ENCODE measurements at places on chromosomes 16 and 17. TPM values are rescaled to one million over a fixed set of nuclear protein-coding genes. Genes with fewer than 3 reads are reported as not detected.

Gene KRT12
- 0.40 TPM for total RNA-seq

Gene PYY
- total RNA-seq = not detected

Gene PERCC1
- not detected for total RNA-seq

DNA sequence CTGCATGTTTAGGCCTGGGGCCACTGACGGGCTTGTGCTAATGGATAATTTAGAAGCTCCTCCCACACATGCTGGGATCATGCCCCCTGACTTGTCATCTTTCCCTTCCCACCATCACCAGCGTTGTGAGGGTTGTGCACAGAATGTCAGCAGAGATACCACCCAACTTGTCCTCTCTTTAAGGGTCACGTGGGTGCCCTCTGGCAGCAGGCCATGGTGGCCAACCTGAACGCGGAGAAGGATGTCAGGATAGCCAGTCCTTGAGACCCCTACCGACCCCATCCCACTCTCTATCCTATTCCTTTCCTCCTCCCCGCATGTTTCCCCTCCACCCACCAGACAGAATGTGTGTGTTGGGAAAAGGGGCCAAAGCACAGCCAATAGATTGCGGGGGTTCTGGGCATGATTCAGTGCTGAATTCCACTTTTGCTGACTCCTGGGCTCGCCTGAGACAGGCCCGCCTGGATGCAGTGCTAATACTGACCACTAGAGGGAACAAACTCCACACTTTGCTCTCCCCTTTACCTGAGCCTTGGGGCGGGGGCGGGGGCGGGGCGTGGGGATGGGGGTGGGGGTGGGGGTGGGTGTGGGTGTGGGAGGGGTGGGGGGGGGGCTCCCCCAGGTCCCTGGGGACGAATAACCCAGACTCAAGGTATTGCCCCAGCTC lies at the start of gene GH2:
Gene GH2 (minus strand): TSS at position 10 of the 667 bp plus-strand sequence. CDS start 143 bp downstream, outside the sequence.
- no peak for DNase-seq

DNA sequence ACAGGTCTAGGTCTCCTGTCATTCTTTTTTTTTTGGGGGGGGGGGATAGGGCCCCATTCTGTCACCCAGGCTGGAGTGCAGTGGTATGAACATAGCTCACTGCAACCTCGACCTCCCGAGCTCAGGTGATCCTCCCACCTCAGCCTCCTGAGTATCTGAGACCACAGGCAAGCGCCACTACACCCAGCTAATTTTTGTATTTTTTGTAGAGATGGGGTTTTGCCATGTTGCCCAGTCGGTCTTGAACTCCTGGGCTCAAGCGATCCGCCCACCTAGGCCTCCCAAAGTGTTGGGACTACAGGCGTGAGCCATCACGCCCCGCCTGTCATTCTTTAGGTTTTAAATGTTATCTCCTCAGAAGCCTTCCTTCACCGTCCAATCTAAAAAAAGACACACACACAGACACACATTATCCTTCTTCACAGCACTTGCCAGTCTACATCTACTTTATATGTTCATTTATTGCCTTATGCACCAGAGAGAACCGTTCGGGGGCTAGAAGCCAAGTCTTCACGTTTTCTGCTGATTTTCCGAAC lies 694 bp downstream of the MRPL27 start:
- no peak for DNase-seq

DNA sequence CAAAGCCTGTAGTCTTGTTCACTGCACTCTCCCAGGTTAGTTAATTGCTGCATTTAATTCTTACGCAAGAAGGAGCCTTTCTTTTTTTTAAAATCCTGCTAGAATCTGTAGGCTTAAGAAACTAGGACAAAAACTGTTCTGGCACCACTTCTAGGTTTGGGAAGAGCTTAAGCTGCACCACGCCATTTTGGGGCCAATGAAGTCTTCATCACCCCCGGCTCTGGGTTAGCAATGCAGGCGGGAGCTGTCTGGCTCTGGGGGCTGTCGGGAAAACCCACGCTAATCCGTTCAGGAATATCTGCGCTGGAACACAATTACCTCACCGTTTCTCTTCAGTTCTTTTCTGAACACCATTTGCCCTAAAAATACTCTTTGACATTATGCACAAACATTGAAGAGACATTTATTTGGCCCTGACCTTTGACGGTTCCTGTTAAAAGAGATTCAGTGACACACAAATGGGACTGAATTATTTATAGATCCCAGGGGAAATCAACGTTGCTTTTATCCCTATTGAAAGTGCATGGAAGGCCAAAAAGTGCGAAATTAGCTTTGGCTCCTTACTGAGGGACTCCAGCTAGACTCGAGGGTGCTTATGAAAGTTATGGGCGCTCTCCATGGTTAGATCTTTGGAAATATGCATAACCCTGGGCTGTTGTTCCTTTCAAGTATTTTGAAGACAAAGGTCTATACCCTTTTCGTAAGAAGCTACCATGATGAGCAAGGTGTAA lies 249.2 kb downstream of the HAPSTR1 start:
- peak; percentile 35 for DNase-seq

Gene RAD51C
- 32.7 TPM for total RNA-seq

- no peak for DNase-seq
These were observed 83.3 kb downstream of the ABHD15 start for GRCh38 chr17:29483503-29483902.

Gene CDH1
- total RNA-seq = 35.0 TPM

- no peak for DNase-seq
These were observed 108.3 kb upstream of the DHX40 start for GRCh38 chr17:59456923-59457615.

Gene HS3ST4
- total RNA-seq = 4.2 TPM

Gene RRAD
- total RNA-seq = 1.8 TPM

- DNase-seq = no peak
These were observed 507.3 kb upstream of the CDH8 start for GRCh38 chr16:62543516-62543915.

DNA sequence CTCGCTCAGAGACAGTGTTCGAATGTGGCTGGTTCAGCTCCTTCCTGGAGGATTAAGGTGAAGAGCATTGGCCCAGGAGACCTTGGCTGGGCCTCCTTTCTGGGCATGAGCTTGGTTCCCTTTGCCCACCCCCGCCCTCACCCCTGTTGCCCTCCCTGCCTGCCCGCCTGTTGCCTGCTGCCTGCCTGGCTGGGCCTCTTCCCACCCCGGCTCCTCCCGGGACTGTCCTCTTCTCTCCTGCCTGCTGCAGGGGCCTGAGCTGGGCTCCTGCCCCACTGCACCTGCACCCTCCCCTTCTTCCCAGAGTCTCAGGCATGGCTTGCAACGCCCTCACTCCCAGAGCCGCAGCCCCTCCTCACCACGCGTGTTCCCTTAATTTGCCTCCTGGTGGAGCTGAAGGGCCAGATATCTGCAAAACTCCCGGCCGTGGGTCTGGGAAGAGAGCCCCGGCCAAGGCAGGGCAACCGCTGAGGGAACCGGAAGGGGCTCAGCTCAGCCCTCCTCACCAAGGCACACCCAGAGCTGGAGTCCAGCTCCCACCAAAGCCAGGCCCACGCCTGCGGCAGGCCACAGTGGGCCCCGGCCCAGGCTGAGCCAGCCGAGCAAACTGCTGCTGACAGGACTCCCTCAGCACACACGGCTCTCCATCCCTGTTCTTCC lies 31.2 kb downstream of the MNT start:
- no peak for DNase-seq

GRCh38 chr17:42670789-42671657 lies 5.8 kb downstream of the PLEKHH3 start:
- no peak for DNase-seq

DNA sequence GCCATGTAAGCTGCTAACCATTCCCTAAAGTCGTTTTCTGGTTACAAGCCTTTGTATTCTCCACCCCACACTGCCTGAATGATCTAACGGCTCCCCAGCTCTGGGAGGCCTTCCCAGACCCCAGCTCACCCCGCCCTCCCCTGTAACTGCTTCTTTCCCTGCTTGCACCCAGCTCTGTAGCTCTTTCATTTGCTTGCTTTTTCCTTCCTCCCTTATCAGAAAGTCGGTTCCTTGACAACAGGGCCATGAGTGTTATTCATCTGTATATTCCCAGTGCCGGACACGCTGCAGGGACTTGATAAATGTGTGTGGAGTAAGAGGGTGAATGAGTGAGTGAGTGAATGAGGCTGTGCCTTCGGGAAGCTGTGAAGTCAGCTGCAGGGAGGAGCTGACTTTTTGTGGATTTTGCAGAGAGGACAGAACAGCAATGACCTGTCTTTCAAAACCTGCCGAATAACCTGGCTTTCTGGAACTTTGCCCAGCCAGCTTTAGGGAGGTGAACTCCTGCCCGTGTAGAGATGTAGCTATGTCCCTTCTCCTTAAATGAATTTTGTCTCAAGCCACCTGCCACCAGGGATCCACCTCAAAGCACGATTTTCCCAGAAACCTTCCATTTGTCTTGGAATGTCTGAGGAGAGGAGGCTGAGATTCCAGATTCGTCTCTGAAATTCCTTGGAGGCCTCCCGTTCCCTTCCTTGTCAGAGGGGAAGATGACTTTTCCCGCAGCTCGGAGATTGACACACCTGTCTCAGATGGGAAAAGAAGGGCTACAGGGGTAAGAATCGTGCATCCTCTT lies 20.0 kb upstream of the CACNG4 start:
- peak; percentile 80 for DNase-seq

GRCh38 chr16:70438585-70438968 lies 323 bp downstream of the ST3GAL2 start:
- DNase-seq = no peak

Gene PYDC1
- total RNA-seq = 1.3 TPM

GRCh38 chr16:55055262-55055661 lies 124.6 kb downstream of the IRX5 start:
- no peak for DNase-seq

- DNase-seq = no peak
These were observed 15.6 kb downstream of the COL1A1 start for GRCh38 chr17:50185631-50186471.

Data from spinal cord (tissue), 10 donors.